ENCODE measurements at places on chromosomes 6 and 20.

GRCh38 chr20:4871486-4871885 lies 129.8 kb downstream of the SLC23A2 start:
- no peak for DNase-seq

DNA sequence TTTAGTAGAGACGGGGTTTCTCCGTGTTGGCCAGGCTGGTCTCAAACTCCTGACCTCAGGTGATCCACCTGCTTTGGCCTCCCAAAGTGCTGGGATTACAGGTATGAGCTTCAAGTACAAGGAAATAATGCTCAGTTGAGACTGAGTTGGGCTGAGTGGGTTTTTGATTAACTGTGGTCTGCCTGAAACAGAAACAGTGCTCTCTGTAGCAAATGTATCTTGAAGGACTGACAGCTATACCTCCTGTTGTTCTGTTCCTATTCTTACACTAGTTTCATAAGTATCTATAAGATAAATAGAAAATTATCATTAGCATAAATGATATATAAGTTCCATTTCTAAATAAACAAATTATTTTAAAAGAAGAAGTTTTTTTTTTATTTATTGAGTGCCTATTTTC lies 142.8 kb upstream of the PTPRK start:
- DNase-seq: no peak

DNA sequence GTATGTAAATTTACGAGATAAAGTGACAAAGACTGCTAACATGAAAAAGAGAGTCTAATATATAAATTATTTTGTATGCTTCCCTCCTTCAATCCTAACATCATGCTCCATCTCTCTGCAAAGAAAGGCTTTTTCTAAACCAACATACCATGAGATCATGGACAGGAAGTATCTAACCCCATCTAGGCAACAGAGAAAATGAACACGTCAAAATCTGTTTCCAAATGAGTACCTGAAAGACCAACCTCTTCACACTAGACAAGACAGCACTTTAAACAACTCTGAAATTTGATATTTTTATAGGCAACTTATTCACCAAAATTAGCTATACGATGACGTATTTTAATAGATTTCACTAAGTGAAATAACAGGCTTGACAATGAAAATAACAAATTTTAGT lies 54.6 kb downstream of the MAN1A1 start:
- DNase-seq: no peak

DNA sequence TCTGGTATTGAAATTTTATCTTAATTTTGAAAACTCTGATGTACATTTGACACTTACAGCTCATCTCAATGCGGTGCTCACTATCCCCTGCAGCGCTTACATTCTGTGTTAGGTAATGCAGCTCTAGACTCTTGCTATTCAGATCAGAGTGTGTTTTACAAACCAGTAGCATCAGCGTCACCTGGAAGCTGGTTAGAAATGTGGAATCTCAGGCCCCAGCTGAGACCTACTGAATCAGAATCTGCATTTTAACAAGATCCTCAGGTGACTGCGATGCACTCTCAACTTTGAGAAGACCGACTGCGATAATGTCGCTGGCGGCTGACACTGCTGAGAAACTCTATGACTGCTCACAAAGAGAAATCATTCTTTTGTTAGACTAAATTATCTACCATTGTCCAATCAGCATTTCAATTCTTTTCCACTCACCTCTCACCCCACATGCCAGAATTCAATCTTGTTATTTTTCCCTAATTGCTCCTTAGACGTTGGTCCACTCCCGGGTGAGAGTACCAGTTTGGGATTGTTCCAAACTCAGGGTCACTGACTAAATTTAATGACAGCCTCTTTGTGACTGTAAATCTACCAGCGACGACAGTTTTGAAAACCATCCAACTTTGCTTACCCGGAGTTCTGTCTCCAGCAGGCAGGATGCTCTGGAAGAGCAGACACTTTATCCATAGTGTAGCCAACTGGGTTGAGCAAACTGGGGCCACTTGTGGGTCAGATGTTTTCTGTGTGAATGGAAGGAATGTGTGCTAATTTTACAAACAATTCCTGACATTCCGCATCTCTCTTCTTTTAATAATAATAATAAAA lies 140.1 kb upstream of the BTBD3 start:
- no peak for DNase-seq

GRCh38 chr6:125114248-125114858 lies 39.2 kb upstream of the TPD52L1 start:
- no peak for DNase-seq

GRCh38 chr6:45462190-45463134 lies 84.7 kb upstream of the SUPT3H start:
- no peak for DNase-seq

DNA sequence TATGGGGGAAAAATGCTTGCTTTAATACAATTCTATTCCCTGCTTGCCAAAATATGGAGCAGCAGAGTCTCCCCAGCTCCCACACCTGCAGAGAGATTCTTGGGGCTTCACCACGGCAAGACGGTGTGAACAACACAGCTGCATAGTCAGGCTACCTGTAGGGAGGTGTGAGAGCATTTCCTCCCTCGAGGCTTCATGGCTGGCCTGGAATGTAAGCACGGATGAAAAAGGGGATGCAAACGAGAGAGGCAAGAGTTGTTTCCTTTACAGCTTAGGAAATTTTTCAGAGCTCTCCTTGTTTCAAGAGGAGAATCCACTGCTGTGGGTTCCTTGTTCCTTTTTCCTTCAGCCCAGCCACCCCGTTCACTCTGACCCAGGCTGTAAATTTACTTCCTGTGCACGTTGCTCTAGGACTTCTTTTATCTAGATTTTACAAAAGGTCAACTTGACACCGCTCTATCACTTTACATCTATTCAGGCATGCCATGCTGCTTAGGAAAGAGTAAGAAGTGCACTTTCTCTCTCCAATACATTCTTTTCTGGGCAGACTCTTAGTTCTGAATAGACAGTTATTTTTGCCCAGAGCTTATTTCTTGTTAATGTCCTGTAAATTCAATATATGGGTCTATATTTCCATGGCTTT lies 197.1 kb downstream of the KHDC1L start:
- DNase-seq: no peak

DNA sequence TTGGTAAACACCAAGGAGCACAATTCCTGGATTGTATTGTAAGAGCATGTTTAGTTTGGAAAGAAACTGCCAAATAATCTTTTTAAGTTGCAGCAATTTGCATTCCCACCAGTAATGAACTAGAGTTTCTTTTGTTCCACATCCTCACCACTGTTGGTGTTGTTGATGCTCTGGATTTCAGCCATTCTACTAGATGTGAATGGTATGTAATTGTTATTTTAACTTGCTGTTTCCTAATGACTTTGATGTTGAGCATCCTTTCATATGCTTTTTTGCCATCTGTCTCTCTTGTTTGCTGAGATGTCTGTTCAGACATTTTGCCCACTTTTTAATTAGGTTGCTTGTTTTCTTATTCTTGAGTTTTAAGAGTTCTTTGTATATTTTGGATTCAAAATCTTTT lies 1654.1 kb downstream of the GRIK2 start:
- no peak for DNase-seq

DNA sequence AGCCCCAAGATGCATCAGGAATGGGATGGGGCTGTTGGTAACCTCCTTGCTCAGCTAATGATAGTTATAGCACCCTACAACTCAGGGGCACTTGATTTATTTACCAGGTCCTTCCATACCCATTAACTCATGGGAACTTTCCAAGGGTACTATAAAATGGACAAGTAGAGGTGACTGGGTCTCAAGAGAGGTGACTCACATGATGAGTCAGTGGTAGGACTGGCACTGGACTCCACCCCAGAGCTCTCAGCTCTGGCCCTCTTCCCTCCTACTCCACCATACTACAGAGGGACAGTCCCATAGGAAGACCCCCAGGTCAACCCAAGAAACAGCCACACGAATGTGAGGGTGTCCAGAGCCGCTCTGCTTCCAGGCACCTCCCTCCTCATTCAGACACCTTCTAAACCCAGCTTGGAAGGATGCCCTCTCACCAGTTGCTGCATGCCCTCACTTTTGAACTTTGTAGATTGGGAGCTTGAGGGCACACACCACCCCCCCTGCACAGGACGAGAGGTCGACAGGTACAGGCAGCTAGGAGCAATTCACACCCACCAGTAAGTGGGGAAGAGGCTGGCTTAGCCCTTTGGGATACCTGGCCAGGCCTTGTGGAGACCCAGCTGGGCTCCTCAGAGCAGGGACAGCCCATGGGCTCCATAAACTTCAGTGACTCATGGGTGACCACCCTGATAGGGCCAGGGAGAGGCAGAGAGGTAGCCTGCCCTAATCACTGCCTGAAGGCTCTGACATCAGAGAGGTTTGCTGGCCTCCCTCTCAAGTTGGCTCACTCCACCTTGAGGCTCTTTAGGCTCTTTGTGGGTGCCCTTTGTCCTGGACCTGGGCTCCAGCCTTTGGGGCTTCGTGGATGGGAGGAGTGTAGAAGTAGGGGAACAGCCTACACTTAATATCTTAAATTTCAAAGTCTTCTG lies 81.6 kb upstream of the MLN start:
- no peak for DNase-seq

- no peak for DNase-seq
Measured at GRCh38 chr6:104711371-104711770, 148.3 kb downstream of the HACE1 start.

DNA sequence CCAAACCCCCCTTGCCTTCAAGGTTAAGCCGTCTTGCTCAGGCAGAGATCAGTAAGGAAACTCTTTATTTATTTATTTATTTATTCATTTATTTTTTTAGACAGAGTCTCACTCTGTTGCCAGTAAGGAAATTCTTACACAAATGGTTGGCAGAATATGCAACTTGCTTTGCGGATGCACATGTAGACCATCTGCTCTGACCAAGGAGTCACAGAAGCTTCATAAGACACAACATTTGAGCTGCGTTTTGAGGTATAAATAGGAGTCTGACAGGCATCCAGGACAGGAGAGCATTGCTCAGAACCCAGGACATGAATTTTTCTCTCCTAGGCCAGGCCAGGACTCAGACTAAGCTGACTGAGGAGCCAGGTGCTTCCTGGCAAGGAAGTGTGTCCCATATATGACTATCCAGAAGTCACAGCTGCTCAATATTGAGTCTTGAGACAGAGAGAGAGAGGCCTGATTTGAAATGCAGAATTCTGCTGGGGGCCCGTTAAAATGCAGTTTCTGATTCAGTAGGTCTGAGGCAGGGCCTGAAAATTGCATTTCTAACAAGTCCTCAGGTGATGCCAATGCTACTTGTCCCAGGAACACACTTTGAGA lies 43.9 kb downstream of the HLA-A start:
- DNase-seq: no peak

- no peak for DNase-seq
Measured at GRCh38 chr6:30743099-30744053, 889 bp upstream of the FLOT1 start.

- DNase-seq: no peak
Measured at GRCh38 chr20:31522731-31523130, 8.5 kb downstream of the HM13 start.

- DNase-seq: no peak
Measured at GRCh38 chr6:11439017-11439420, 98.5 kb upstream of the TMEM170B start.

DNA sequence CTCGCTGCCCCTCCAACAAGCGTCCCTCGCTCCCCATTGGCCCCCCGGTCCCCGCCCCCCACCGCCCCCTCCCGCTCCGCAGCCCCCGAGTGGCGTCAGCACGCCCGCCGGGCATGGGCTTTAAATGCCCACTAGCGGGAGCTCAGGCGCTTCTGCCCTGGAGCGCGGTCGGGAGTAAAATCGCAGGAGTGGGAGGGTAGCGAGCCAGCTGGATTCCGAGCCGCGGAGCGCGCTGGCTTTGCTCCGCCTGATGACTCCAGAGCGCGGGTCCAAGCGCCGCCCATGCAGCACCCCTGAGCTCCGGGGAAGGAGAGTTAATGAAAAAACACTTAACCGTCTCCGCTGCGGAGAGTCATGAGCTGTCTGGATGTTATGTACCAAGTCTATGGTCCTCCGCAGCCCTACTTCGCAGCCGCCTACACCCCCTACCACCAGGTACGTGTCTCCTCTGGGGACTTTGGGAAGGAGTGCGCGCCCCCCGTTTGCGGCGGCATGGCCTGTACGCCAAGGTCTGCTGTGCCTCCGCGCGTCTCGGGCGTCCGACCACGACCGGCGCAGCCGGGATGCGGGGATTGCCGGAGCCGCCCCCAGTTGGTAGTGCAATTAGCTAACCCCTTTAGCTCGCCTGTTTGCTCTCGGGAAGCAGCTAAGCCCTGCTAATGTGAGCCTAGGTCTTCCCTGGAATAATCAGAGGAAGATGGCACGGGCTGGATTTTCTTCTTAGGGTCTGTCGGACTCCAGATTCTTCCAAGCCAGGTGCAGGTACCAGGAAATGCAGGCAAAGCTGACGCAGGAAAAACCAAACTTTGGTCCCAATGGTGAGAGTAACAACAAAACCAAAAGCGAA lies at the start of gene VGLL2:
Gene VGLL2 (plus strand): TSS at position 149 of the 847 bp plus-strand sequence. CDS start 206 bp downstream, at position 355.
- DNase-seq: no peak

DNA sequence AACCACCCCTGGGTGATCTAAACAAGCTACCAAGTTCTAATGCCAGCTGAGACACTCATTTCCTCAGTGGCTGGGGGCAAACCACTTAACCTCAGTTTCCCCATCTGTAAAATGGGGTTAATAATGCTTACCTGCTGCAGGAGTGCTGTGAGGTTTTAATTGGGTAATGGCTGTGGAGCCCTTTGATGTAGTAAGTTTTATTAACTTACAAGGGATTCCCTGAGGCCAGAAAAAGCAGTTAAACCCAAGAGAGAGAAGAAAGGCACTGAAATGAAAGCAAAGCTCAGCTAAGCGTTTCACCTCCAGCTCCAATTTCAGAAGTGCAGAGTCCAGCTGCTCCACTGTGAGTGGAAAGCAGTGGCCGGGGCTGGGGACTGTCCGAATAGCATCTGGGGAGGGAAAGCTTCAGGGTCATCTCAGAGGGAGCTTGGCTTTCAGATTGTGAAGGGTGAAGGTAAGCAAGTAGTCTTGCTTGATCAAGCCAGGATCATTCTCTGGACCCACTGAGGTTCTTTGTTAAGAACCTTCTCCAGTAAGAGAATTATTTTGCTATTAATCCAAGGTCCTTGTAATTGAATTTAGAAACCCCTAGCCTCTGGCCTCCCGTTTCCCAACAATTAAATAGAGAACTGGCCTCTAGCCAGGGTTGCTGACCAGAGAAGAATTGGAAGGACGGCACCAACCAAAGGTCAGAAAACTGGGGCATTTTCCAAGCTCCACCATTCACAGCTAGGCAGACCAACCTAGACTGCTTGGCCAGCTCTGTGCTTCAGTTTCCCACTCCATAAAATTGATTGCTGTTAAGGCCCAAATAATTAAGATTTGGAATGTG lies 20.9 kb upstream of the TCP11 start:
- DNase-seq: peak; percentile 20

GRCh38 chr6:37054171-37054570 lies 48.7 kb downstream of the FGD2 start:
- no peak for DNase-seq

GRCh38 chr6:65667916-65668656 lies 38.9 kb downstream of the EYS start:
- no peak for DNase-seq

- no peak for DNase-seq
Measured at GRCh38 chr6:3440911-3441310, 15.9 kb downstream of the SLC22A23 start.

- no peak for DNase-seq
Measured at GRCh38 chr6:57064809-57065208, 18.3 kb downstream of the KIAA1586 start.

DNA sequence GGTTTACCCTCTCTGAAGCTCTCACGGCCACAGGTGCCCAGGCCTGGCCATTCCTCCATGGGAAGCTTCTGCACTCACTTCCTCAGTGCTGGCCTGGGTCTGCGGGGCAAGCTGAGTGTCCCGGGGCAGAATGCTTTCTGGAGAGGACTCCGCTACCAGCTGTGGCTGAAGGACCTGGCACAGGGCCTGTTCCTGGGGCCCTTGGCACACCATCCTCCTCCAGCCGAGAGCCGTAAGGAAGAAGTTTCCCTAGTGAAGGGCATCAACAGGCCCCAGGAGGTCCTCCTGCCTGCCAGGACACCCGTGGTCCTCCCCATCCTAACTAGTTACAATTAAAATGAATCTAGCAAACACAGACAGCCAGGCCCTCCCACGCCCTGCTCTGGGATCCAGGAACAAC lies 14.0 kb upstream of the KCNK15 start:
- no peak for DNase-seq

Measured in amygdala (tissue), 56 donors.